Spinal cord (tissue), 10 donors: ENCODE measurements at places on chromosomes 11 and 22. TPM values are rescaled to one million over a fixed set of nuclear protein-coding genes. Genes with fewer than 3 reads are reported as not detected.

The CENPM gene
- polyA plus RNA-seq: 13.0 TPM

The CASP1 gene
- 5.6 TPM for polyA plus RNA-seq

The CACNA1I gene
- 6.8 TPM for polyA plus RNA-seq

The SNRPD3 gene
- polyA plus RNA-seq: 107 TPM

The C11orf21 gene
- polyA plus RNA-seq: 0.92 TPM

The ALKBH3 gene
- 23.1 TPM for polyA plus RNA-seq

The PARVB gene
- 26.0 TPM for polyA plus RNA-seq

The CTSF gene
- 79.4 TPM for polyA plus RNA-seq

The SLC17A6 gene
- polyA plus RNA-seq: 46.7 TPM

The DDI1 gene
- not detected for polyA plus RNA-seq

The MPPED1 gene
- 17.7 TPM for polyA plus RNA-seq

The PLCB3 gene
- 15.0 TPM for polyA plus RNA-seq

The TMEM184B gene
- 85.6 TPM for polyA plus RNA-seq

The CARD18 gene
- polyA plus RNA-seq: not detected

The HEPN1 gene
- polyA plus RNA-seq: 48.4 TPM

The SCGB1A1 gene
- polyA plus RNA-seq: not detected

The PIWIL4 gene
- 4.2 TPM for polyA plus RNA-seq

DNA sequence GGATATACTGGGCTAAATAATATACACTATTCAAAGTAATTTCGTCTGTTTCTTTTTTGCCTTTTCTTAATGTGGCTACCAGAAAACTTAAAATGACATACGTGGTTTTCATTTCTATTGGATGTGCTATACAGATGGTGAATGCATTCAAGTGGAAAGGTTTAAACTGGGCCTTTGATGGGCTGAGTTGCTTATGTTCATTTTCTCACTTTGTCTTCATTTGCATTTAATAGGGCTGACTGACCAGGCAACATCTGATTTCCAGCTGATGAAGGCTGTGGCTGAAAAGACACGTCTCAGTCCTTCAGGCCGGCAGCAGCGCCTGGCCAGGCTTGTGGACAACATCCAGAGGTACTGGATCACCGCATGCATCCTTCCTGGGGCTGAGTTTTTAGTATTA, 27.9 kb downstream of the PIWIL4 start:
- no peak for DNase-seq

DNA sequence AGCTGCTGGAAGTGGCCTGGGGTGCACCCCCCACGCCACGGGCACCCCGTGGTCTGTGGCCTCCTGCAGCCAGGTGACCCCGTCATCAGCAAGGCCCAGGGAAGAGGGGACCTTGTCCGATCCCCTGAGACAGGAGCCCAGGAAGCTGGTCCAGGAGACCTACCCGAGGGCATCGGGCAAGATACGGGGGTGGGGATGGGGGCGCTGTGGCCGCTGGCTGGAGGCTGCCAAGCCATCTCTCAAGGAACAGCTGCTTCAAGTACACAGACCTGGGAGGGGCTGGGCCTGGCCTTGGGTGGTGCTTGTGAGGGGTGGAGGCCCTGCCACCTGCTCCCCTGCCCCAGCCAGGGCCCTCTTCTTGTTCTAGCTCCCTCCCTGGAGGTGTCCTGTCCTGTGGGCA, 1272.1 kb downstream of the BRD1 start:
- DNase-seq: no peak

- DNase-seq: no peak
Measured at GRCh38 chr11:77558380-77558779, 31.4 kb upstream of the AQP11 start.

GRCh38 chr22:37044634-37045625, 6.6 kb upstream of the KCTD17 start:
- no peak for DNase-seq

GRCh38 chr11:134678744-134679143, 266.7 kb upstream of the B3GAT1 start:
- no peak for DNase-seq

DNA sequence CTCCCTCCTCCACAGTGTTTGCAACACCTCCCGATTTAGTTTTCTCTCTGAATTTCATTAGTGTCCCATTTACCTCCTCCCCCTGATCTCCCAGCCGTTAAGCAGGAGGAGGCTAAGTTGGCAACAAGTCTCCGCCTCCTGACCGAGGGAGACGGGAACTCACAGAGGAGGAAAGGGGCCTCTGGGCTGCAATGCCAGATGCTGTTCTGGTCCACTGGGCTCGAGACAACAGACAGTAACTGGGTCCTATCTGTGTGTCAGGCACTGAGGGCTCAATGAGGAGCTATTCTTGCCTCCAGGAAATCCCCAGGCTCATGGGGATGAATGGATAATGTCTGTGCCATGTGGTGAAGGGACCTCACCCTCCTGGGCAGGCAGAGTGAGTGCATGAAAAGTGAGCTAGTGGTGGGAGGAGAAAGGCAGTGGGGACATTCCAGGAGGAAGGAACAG, 228.1 kb downstream of the TENM4 start:
- no peak for DNase-seq

- peak; percentile 41 for DNase-seq
Measured at GRCh38 chr11:125401746-125402145, 94.3 kb downstream of the FEZ1 start.

DNA sequence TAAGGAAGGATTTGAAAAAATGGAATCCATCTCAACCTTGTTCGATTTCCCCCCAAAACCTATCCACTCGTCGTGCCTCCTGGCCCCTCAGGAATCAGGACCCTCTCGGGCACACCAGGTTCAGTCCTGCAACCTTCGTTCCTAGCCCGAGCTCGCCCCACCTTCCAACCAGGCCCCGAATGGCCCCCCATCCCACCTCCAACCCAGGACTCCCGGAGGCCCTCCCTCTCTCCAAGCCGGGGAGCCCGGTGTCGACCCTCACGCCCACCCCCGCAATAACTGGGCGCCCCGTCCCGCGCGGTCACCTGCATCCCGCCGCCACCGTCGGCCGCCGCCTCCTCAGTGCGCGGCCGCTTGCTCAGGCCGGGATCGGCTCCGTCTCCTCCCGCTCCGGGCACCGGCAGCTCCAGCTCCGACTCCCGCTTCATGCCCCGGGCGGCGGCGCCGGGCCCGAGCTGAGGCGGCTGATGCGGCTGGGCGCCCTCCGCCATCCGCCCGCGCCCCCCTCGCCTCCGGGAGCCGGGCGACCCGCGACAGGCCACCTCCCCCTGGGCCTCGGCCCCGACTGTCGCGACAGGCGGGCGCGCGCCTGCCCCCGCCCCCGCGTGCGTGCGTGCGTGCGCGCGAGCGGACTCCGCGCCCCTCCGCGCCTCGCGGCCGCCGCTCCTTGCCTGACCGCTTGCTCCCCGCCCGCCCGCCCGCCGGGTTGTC, 534 bp downstream of the RBFOX2 start:
- no peak for DNase-seq

GRCh38 chr22:39316440-39317083, 2.9 kb downstream of the RPL3 start:
- DNase-seq: no peak

DNA sequence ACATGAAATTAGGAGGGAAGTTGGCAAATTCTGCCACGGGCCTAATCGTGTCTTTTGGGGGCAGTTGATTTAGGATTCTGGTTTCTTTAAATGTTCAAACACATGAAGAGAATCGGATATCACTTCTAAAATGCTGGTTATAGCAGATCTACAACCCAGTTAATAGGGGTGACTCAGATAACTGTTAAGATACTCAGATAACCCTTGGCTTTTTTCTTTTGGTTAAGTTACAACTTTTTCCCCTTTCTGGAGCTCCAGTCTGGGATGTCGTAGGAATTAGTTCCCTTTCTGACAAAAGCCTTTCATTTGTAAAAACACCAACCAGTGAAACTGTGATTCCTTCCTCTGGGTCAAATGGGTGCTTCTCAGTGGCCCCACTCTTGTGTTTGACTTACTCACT, 976 bp downstream of the DEPDC7 start:
- DNase-seq: no peak

GRCh38 chr11:117090111-117090706, 8.0 kb downstream of the SIK3 start:
- no peak for DNase-seq

GRCh38 chr11:116397602-116398084, 375.1 kb downstream of the BUD13 start:
- DNase-seq: no peak

GRCh38 chr22:42967933-42968332, 47.0 kb downstream of the PACSIN2 start:
- no peak for DNase-seq

GRCh38 chr22:49727191-49727880, 100.3 kb downstream of the BRD1 start:
- no peak for DNase-seq

- no peak for DNase-seq
Measured at GRCh38 chr11:116855413-116855812, 18.0 kb upstream of the APOA1 start.

- DNase-seq: no peak
Measured at GRCh38 chr11:2687223-2687530, 12.6 kb downstream of the KCNQ1OT1 start.

- DNase-seq: no peak
Measured at GRCh38 chr11:89477175-89477574, 14.0 kb downstream of the NOX4 start.

GRCh38 chr11:11078344-11079086, 220.7 kb upstream of the ZBED5 start:
- DNase-seq: no peak

- no peak for DNase-seq
Measured at GRCh38 chr22:36015811-36016529, 12.7 kb downstream of the RBFOX2 start.

DNA sequence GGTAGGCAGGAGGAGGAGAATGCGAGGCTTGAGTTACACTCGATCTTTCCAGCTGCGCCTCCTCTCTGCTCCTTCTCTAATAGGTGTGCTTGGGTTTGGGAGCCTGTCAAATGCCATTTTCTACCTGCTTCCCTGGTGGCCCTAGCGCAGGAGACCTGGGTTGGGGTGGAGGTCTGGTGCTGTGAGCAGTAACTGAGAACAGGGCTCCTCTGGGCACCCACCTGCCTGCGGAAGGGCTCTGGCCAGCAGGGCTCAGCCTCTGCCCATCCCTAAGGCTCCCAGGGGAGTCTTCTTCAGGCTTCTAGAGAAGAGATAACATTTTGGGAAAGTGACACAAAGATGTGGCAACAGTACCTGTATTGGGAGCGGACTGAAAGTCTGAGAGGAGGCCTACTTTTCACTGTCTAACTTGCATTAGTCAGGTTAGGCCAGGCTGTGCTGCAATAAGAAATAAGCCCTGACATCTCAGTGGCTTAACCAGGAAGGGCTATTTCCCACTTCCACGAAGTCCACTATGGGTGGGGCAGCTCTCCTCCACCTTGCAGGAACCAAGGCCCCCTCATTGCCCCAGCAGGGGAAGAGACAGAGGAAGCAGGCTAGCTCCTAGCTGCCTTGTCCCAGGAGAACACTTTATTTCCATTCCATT, 7.7 kb upstream of the LTO1 start:
- no peak for DNase-seq

DNA sequence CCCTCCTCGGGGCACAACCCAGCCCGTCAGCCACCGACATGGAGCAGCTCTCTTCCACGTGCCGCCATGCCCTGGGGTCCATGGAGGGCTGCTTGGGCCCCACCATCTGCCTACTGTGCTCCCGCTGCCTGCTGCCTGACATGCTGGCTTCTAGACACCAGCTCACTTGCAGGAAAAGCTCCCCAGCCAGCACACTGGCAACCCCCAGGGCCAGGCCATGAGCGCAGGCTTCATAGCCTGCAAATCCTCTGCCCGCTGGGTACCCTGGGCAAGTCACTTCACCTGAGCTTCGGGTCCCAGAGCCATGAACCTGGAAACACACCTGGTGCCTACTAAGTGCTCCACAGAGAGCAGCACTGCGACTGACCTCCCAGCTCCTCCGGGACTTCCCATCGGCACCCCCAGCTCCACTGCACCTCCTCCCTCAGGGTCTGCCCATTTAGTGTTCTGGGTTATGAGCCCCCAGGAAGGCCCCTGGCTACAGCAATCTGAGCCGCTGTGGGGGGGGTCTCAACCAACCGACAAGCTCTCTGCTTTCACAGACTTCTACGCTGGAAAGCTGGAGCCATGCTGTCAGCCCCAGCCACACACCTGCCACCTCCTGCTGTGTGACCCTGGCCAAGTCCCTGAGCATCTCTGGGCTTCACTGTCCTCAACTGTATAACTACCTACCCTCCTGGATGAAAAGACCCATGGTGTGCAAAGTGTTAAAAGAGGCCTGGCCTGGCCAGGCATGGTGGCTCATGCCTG, 139.2 kb downstream of the CRYBB2 start:
- DNase-seq: no peak

DNA sequence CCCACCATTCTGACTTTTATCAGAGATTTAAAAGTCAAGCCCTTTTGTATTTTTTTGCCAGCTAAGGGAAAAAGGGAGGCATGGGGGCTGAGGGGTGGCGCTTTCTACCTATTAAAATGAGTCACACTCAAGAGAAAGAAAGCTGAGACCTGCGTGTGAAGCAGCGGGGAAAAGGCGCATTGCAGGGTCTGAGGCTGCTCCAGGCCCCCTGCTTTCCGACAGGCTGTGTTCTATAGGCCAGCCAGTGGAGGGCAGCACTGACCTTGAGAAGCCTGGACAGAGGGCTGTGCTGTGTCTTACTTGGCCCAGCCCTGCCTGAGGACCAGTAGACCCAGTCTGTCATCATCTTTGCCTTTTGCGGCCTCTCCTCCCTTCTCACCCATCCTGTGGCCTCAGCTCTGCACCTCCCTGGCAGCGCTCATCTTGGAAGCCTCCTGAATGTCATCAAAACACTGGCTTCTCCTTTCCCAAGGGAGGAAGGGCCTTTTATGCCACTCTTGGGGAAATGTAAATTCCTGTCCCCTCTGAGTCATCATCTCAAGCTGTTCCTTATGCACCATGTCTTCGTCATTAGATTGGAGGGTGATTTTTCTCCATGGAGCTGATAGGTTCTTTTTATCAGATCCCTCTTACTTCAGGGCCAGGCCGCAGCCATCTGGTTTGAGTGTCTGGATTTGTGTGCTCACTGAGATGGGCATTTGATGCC, 12.6 kb upstream of the MAPK8IP1 start:
- no peak for DNase-seq

DNA sequence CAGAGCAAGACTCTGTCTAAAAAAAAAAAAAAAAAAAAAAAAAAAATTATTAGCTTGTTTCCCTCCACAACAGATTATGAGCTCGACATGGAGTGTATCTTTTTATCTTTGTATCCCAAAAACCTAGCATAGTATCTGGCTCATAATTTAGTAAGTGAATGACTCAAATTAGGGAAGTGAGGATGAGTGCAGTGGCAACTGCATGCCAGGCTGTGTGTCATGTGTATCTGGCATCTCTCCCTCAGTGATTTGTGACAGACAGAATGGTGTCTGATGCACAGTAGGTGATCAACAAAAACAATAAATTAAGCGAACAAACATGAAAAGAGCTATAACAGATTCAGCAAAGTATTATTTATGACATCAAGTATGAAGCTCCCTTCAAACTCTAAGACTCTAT, 7.2 kb downstream of the STK33 start:
- DNase-seq: no peak
